Hippocampal formation (tissue), 2 donors: ENCODE measurements at places on chromosomes 7 and 10.

DNA sequence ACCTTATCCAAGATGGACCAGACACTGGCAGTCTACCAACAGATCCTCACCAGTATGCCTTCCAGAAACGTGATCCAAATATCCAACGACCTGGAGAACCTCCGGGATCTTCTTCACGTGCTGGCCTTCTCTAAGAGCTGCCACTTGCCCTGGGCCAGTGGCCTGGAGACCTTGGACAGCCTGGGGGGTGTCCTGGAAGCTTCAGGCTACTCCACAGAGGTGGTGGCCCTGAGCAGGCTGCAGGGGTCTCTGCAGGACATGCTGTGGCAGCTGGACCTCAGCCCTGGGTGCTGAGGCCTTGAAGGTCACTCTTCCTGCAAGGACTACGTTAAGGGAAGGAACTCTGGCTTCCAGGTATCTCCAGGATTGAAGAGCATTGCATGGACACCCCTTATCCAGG is 13.4 kb downstream of the LEP start:
- no peak for DNase-seq

DNA sequence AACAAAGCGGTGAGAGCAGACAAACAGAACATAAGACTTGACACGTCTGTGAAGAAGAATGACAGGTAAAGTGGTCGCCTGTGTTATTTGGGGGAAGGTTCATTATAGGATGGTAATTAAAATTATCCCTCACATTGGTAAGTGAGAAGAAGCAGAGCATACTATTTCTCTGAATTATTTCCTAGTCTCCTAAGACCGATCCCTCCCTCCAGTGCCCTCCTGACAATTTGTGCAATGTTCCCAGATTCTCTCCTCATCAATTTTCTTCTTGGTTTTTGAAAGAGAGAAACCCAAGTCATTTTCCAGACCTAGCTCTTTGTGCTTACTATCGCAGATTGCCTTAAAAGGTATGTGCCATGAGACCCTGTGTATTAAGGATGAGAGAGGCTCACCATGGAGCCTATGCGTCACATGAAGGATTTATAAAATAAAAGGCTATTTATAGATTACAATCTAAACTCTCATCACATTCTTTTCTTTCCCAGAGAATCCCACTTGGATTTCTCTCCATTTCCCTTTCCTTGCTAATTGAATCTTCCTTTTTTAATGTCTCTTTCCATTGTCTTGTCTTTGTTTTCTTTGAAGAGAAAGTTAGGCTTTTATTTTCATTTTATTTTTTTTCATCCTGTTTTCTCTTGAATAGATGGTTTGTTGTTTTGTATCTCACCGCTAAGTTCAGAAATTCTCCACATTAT is 112.0 kb downstream of the PPP1R3A start:
- DNase-seq, result no peak

DNA sequence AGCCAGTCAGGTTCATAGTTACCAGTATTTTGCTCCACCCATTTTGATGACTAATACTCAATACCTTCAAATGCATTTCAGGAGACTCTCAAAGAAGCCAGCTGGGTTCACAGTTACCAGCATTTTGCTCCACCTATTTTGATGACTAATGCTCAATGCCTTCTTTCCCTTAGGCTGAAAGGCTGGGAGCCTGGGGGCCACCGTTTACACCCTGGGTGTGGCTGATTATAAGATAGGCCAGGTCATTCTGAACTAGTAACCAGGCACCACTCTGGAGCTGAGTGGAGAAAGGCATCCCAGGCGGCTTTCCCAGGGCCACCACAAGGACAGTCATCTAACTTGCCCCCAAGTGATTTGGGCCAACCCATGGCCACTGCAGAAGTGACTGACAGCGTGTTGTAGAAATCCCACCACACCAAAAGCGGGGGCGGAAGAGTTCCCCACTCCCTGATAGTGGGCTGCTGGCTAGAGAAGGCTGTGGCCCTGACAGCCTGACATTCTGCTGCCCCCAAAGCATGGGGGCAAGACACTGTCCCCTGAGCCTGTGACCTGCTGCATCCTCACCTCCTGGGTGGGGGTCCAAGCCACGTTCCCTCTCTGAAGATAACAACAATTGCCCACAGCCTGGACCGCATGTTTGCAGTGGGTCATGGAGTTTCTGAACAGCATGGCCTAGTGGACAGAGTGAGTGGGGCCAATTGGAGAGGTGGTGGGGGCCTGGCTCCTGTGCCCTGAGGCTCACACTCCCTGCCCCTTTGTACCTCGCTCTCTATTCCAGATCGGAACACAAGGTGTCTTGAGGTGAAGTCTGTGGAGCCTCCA is 23.0 kb upstream of the ZNF488 start:
- DNase-seq, result no peak

DNA sequence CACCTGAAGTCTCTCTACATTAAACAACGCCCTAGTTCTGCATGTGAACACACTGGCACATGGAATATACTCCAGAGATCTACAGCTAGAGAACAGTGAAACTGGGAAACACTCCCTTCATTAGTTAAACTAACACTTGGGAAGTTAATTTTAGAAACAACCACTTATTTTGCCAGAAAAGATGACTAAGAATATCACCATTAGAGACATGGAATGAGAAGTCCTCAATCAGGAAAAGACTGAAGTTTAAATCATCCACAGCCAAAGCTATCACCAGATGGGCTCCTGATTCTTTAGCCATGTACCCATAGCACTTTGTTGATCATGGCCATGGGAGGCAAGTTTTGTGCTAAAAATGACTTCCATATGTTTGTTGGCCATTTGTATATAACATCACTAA is 719.5 kb downstream of the KCNMA1 start:
- no peak for DNase-seq

DNA sequence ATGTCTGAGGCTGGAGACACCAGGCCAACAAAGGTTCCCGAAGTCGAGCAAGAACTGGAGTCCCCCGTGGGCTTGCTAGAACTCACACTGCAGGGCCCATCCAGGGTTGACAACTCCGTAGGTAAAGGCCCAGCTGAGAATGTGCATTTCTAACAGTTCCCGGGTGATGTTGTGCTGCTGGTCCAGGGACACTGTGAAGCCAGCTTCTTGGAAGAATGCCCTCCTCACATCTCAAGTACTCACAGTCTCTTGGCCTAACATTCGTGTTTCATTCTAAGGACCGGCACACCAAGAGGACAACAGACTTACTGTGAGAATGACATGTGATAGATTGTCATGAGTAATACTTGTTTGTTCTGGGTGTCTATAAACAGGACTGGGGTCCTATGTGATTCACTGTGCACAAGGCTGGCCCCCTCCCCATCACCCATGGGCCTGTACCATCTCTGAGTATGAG is 682.3 kb upstream of the IGFBP3 start:
- DNase-seq, result no peak

DNA sequence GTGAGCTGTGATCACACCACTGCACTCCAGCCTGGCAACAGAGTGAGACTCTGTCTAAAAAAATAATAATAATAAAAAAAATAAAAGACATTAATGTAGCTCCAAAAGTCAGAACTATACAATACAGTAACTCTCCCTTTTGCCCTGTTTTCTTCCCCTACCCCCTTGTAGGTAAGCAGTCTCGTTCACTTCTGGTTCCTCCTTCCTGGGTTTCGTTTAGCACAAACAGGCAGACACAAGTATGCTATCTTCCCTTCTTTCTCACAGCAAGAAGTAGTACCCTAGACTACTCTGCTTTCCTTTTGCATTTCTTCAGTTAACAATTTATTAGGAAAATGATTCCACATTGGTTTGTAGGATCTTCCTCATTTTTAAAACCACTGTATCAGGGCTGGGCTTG is 33.1 kb downstream of the PDSS1 start:
- no peak for DNase-seq

GRCh38 chr7:25805027-25805687 is 346.8 kb upstream of the NFE2L3 start:
- DNase-seq, result no peak

- no peak for DNase-seq
These were observed 702 bp downstream of the TMEM130 start for GRCh38 chr7:98869027-98869596.

GRCh38 chr10:62054408-62054807 is 152.9 kb downstream of the ARID5B start:
- DNase-seq, result no peak
